Stimulated activated memory B cell treated with anti-CD40 and anti-IgM and Interleukin-4, amounts not matched to agents 10 μg/mL and 1 μg/mL and 100 μg/mL, for 72 hours (primary cell): ENCODE measurements at places on chromosomes 4 and X.

- peak; percentile 80 for ATAC-seq
Observed at GRCh38 chrX:20412871-20413486, 146.3 kb upstream of the RPS6KA3 start.

- no peak for ATAC-seq
Observed at GRCh38 chrX:47499293-47499692, 16.3 kb upstream of the ZNF41 start.

DNA sequence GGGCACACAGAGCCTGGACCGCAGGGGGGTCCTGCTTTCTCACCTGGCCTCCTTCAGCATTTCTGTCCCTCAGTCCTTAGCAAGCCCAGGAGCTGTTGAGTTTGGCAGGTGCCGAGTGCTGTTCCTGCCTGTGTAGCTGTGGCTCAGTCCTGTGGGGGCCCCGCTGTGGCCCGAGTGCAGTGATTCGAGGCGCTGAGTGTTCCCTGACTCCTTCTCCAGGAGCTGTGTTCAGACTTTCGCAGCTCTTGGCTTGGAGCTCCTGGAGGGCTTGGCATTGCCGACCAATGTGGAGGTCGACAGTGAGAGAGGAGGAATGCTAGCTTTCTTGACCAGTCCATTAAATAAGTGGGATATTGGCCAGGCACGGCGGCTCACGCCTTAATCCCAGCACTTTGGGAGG, 50.1 kb upstream of the MSANTD1 start:
- no peak for ATAC-seq

DNA sequence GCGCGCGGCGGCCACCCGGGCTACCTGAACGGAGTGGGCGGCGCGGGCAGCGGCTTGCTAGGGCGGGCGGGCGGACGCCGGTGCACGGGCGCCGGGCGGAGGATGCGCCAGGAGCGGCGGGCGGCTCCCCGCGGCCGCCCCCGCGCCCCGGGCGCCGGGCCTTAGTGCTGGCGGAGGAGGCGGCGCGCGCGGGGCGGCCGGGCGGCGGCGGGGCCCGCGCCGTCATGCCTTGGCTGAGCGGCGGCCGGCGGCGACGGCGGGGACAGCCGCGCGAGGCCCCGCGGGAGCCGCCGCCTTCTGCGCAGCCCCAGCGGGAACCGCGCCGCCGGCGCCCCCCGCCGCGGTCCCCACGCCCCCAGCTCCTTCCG, 48.2 kb downstream of the CLDN34 start:
- peak; percentile 11 for ATAC-seq

DNA sequence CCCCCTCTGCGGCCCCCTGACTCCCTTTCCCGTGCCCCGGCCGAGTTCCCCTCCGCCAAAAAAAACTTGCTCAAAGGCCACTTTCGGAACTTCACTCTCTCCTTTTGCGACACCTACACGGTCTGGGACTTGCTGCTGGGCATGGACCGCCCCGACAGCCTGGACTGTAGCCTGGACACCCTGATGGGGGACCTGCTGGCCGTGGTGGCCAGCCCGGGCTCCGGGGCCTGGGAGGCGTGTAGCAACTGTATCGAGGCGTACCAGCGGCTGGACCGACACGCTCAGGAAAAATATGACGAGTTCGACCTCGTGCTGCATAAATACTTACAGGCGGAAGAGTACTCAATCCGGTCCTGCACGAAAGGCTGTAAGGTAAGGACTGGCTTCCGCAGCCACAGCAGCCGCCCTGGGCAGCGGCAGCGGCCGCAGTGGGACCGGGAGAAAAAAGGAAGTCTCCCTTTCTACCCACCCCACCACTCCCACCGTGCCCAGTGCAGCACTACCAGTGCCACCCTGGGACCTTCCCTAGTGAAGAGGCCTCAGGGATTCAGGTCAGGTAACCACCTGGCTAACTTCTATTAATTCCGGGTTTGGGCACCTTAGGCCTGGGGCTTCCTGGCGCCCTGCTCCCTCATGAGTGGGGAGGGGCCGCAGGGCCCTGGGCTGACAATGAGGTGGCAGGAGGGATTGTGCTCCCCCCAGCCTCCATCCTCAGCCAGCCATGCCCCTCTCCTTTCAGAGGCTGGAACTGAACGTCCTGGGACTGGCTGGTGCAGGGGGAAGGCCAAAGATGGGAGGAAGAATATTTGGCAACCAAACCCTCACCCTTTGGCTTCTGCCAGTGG, 1.9 kb downstream of the NALF2 start:
- ATAC-seq, result no peak

- ATAC-seq, result no peak
Observed at GRCh38 chr4:152619556-152619955, 60.2 kb downstream of the TMEM154 start.

- no peak for ATAC-seq
Observed at GRCh38 chrX:137401092-137401491, 164.8 kb upstream of the ZIC3 start.

GRCh38 chrX:118702741-118703140, 24.7 kb upstream of the IL13RA1 start:
- ATAC-seq, result no peak

DNA sequence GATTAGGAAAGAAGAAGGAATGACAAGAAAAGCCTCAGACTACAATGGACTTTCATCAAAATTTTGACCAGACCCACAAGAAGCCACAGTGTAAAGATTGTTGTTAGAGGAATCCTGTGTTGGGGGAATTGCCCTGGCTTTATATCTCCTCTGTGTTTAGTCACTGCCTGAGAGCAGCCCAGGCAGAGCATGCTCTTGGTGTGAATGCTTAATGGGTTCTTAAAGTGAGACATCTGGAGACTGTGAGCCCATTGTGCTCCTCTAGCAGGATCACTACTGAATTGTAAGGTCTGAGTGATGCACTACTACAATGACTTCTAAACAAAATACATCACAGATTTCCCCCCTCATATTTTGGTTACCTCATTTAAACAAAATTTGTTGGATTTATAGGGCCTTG, 1860.5 kb upstream of the ADGRL3 start:
- ATAC-seq, result no peak

GRCh38 chr4:141329174-141329569, 108.5 kb downstream of the ZNF330 start:
- ATAC-seq, result no peak

DNA sequence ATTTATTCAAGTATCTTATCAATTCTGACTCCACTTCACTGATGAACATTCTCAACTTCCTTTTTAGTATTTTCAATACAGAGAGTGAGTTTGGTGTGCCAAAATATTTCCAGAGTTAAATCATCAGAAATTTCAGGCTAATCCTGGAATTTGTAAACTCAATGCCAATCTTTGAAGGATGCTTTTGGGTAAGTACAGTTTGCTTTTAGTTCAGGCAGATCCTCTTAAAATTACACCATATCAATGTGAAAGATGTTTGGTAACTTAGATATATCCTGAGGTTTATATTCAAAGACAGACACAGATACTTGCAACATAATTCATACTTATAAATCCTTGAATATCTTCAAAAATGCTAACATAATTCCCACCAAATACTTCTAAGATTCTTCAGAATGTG, 76.0 kb upstream of the FAM47B start:
- no peak for ATAC-seq
